HEK293T (cell line): ENCODE measurements at places on chromosomes 7 and 10.

DNA sequence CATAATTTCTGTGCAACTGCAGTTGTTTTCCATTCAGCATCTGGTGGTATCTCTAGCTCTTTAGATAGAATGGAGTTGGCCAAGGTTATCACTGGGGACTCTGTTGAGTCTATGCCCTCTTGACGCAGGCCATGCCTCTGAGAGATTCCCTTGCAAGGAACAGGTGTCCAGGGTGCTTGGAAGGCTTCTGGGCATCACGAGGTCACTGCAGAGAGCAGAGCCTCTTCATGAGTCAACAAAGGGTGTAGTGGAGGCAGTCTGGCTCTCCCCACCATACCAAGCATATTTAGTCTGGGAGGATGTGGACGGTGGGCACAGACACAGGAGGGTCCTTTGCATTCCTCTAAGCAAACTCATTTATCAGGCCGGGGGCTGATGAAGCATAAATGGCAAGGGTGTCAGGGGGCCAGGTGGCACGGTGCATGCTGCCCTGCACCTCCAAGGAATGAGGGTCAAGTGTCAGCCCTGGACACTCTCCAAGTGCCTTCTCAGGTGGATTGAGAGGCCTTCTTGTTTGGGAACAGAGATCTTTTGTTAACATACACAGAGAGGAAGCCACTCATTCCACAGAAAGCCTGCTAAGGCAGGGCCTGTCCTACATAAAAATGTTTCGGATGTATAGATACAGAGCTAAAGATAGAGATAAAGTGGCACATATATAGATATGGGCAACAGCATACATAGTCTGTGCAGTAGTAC, 328.6 kb downstream of the INHBA start:
- DNase-seq = no peak

DNA sequence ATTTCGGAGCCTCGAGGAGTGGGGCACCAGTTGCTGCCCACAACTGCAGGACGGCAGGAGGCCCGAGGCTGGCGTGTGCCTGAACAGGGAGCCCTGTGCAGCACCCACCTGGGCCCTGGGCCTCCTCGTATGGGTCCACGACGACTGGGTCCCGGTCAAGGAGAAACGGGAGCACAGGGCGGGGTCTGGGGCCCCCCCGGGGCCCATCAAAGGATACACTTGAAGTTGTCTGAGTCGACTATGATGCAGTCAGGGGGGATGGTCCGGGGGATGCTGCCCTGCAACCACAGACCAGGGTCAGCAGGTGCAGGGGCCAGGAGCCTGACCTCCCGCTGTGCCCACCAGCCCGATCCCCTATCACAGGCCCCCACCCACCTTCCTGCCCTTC, 28.5 kb upstream of the NKX6-2 start:
- no peak for DNase-seq

DNA sequence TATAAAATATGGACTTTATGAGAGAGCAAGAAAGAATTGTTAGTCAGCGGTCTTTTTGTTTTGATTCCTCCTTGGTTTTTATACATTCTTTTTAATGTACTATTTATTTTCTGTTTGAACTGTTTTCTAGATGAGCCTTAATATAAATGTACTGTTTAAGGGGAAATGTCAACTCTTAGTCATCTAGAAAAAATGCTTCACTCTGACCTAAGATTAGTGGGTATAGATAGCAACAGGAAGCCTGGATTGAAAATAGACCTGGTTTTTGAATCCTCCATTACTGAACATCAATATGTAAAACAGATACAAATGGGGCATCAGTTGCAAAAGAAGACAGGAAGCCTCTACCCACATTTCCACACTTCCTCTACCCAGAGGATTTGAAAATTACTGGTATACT, 87.8 kb downstream of the CHRM2 start:
- DNase-seq = no peak

DNA sequence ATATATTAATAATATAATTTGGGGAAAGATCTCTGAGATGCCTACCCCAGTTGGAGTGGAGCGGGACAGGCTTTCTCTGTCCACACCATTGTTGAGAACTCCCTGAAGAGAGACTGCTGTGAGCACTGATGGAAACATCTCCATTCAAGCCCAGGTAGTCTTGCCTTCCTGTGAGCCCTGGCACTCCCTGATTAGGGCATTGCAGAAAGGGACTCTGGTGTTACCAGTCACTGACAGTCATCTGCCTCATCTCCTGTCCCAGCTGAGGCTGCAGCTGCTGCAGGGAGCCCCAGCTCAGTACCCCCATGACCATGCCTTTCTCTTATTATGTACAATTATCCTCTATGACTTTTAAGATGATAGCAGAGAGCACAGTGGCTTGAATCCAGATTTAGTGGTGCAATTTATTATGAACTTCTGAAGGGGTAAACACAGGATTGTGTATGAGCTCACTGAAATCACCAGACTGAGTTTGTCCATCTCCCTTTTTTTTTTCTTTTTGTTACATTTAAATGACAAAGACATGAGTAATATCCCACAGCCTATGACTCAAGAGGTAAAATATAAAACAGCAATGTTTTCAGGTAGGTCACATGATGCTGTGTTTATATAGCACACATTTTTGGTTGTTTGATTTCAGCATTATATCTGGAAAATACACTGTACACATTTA, 236.9 kb downstream of the SLC25A13 start:
- no peak for DNase-seq

DNA sequence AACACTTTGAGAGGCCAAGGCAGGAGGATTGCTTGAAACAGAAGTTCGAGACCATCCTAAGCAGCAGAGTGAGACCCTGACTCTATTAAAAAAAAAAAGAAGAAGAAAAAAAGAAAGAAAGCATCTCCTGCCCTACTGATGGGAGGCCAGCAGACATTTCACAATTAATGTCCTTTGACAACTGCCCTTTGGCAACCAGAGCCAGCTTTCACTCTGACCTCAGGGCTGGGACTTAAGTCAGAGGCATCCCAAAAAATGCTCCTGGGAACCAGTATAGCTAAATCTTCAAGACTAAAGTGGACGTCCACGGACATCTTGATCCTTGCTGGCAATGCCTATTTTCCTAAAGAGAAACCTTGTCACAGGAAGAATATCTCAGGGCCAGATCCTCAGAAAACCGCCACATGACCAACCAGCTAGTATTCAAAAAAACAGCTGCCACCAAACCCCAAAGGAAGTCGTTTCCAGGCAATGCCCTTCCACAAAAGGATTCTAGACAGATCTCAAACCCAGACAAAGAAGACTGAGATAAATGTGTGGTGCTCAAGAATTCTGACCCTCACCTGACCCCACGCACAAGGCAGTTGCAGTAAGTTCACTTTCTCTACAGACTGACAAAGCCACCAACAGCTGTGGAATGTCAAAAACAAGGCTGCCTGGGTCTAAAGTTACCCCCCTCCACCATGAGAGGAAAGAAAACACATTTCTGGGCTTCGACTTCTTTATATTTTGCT, 18.4 kb downstream of the GFRA1 start:
- DNase-seq = no peak

DNA sequence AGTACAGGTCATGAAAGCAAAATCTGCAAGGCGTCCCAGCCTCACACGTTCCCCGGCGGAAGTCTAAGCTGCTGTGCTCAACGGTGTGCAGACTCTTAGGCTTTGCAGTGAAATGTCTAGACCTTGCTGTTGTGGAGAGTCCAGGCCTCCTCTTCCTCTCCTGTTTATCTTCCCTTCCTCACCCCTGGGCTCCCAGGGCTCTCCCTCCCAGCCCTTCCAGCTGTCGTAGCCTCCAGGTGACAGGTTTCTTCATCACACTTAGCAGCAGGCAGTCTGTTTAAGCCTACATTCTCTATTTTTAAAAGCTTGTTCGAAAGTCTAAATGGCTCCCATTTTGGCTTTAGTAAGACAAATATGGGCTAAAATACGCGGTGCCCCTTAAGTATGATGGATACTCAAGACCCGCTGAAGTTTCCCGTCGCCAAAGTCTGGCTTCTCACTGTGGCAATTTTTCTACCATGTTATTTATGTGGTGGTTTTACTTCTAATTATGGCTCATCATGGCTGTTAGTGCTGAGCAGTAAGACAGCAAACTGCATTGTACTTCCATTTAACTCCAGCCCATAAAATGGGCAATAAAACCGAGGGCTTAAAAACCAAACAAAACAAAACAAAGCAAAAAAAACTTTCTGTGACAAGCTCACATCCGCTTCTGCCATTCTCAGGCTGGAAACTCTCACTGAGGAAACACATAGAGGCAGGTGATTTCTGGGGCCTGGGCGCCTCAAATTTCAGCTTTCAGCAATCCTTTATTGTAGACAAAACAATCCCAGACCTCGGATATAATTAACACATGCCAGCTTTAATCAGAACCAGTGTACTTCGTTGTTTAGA, 243.2 kb downstream of the SNX10 start:
- peak; percentile 48 for DNase-seq

DNA sequence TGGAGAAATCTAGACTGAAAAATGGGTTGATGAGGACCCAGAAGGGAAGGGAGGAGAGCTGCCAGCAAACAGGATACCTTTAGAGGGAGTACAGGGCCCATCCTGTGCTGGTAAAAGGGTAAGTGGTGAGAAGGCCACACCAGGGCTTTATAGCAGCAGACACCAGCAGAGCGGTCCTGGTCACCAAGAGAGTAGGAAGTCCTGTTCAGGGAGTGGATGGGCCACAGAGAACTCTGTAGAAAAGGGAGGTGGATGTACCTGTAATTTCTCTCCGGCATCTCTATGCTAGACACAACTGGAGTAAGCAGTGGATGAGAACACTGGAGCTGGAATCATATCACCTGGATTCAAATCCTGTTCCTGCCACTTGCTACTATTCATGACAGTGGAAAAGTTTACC, 867.2 kb downstream of the CCSER2 start:
- DNase-seq = no peak

DNA sequence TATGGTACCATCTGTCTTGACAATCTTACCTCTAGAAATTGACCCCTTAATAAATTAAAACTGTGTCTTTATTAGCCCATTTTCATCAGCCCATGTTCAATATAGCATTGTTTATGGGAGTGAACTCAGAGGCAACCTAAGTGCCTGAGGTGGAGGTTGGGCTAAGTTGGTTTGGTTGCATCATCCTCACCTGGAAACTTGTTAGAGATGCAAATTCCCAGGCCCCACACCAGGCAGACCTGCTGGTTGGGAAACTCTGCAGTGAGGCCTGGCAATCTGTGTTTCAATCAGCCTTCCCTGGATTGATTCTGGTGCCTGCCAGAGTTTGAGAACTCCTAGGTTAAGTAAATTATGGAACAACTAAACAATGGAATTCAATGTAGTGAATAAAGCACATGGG, 9.4 kb upstream of the FAM170B start:
- DNase-seq = no peak

DNA sequence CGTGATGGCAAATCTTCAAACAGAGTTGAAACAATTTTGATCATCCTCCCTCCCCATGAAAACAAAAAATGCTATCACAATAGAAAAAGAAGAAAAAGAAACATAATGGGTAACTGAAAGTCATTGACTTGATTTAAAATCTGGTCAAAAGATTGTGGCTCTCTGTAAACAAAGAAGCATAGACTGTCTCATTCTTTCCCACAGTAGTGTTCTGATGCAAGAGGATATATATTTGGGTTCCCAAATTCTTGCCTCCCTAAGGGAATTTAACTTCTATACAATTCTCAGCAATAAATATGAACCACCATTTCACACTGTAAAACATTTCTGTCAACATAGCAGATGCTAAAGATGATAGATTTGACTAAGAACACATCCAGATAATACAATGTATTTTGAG, 32.8 kb upstream of the MEOX2 start:
- no peak for DNase-seq

DNA sequence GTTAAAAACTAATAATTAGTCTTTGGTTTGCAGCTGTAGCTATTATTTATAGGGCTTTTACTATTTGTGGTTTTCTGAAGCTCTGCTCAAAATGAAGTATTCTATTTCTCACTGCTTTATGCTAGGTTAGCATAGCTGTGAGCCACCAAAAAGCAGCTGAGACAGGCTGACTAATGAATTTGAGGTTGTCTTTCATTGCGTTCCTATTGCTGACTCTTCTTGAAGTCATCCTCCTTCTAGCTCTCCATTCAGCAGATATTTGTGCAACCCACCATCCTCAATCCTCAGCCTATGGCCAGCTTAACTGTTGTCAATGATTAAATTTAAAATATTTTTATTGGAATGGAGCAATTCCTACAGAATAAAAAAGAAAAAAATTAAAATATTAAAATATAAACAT, 2.1 kb upstream of the RALA start:
- no peak for DNase-seq

- DNase-seq = no peak
Observed at GRCh38 chr10:22807238-22807637, 92.9 kb upstream of the PIP4K2A start.

GRCh38 chr10:48684463-48684791, 246 bp upstream of the WDFY4 start:
- DNase-seq = no peak

DNA sequence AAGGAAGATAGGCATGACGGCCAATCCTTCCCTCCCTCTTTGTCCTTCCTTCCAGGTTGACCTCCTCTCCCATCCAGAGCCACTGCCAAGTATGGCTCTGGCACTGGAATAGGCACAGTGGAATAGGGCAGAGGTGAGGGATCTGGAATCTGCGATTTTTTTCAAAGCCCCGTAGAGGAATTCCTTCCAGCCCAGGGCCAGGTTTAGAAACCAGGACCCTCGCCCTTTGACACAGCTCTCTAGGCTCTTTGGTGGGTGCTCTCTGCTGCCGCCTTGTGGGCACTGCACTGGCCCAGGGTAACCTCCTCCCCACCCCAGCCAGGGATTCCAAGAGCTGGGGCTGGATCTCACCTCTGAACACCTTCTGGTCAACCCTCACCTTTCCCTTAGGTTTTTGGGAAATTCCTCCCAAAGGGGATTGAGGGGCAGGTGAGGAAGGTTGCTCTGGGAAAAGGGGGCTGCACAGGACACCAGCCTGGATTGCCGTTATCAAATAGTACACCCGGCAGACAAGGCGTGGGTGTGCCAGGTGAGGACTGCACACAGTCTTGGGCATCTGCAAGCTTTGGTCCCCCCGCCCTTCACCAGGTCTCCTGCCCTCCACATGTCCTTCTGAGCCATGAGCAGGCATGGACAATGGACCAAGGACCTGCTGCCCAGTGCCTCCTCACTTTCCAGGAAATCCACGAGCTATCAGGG, 22.8 kb downstream of the C10orf105 start:
- peak; percentile 83 for DNase-seq

DNA sequence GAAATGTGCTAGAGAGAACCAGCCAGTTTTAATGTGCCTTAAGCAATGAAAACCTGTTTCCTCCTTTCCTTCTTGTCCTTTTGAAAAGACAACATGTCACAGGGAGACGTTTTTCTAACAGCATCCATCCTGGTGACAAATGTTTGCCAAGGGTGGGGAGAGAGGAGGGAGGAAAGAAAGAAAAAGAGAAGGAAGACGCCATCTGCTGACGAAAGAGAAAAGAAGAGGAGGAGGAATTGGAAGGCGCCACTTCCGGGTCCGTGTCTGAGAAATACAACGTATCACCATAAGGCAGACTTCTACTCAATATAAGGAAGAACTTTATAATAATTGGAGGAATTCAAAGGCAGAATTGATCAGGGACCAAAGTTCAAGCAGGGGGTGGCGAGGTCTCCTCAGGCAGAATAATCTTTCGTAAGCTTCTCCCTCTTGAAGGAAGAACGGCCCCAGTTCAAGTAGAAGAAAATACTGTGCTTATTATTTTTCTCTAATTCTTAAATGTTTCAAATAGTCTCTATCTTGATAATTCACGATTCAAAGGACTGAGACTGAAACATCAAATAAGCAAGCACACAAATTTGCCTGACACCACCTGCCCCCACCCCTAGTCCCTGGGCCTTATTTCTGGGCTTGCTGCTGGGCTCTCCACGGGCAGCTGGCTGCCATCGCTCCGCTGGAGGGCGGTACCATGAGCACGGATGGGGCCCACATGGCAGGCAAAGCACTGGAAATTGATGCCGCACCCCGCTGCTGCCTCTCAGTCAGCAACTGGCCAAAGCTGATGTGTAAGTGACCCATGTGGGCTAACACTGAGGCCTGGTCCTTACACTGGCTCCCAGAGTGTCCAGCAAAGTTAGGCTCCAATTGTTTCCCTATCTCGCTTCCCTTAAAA, 273.7 kb upstream of the KLF14 start:
- DNase-seq = peak; percentile 53
